ENCODE measurements at places on chromosomes 2 and 18. TPM values are rescaled to one million over a fixed set of nuclear protein-coding genes. Genes with fewer than 3 reads are reported as not detected.

- ATAC-seq = no peak
Observed at GRCh38 chr2:109523121-109523520, 90.6 kb downstream of the SEPTIN10 start.

NEMP2 gene
- 6.6 TPM for total RNA-seq

- no peak for ATAC-seq
Observed at GRCh38 chr2:27370816-27371620, 602 bp downstream of the SNX17 start.

DNA sequence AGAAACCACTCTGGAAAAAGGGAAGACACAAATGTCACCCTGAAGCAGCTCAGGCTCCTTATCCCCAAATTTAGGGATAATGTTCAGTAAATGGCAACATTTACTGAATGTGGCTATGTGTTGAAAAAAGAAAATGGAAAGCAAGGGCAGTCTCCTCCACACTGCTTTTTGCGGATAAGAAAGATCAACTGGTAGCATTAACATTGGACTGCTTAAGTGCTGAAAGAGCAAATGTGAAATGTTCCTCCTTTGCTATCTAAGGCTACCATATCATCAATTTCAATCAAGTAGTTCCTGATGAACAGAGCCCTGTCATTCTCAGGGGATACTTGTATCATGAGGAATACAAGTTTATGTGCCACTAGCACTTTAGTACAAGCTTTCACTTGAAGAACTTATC lies 12.5 kb downstream of the FBXO11 start:
- no peak for ATAC-seq

- no peak for ATAC-seq
Observed at GRCh38 chr2:108079736-108080135, 93.4 kb downstream of the SLC5A7 start.

SMYD1 gene
- not detected for total RNA-seq
